Uterus (tissue), 4 donors: ENCODE measurements at places on chromosomes 12 and 14. TPM values are rescaled to one million over a fixed set of nuclear protein-coding genes. Genes with fewer than 3 reads are reported as not detected.
A peak's percentile ranks its signal among the peaks of the same experiment; 100 is the strongest.

The OTOGL gene
- 0.26 TPM for total RNA-seq

DNA sequence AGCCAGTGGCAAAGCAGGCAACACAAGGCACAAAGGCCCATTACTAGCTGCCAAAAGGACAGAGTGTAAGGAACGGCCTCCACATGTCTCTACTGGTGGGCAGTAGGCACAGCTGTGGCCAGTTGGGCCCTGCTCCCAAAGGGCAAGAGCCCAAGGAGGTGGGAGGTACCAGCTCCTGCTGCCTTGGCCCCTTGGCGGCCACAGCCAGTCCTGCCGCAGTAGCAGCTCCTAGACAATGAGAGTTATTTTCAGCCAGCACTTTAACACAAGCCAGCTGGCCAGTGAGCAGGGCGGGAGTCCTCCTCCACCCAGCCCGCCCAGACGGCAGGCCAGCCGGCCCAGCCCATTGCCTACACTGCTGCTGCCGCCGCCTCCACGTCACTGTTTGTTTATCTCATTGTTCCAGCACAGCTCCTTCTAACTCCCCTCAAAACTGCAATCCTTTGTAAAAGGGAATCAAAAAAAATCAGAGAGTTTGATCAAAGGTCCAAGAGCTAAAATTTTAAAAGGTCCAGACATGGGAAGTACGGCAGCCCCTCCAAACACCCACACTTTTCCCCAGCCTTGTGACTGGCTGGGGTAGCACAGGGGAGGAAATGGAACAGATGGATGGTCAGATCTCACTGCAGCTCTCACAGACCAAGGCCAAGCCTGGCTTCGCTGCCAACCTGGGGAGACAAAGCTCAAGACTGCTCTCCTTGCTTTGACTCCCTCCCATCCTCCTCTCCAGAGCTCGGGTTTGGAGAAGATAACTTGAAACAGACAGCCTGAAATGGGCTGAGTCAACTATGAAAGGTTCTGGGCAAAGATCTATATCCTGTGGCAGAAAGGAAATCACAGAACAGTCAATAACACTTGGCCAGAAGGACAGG lies 33.5 kb downstream of the FMNL3 start:
- H3K27me3 ChIP-seq, result no peaks in the 10 kb centered on the region
- peak overlapping the region; percentile 92 for H3K27ac ChIP-seq
- no peaks in the 10 kb centered on the region for H3K36me3 ChIP-seq
- no peak overlapping the region for H3K4me3 ChIP-seq
- DNase-seq, result peak; percentile 93
- H3K4me1 ChIP-seq, result peaks cover 28% of the 10 kb centered on the region

DNA sequence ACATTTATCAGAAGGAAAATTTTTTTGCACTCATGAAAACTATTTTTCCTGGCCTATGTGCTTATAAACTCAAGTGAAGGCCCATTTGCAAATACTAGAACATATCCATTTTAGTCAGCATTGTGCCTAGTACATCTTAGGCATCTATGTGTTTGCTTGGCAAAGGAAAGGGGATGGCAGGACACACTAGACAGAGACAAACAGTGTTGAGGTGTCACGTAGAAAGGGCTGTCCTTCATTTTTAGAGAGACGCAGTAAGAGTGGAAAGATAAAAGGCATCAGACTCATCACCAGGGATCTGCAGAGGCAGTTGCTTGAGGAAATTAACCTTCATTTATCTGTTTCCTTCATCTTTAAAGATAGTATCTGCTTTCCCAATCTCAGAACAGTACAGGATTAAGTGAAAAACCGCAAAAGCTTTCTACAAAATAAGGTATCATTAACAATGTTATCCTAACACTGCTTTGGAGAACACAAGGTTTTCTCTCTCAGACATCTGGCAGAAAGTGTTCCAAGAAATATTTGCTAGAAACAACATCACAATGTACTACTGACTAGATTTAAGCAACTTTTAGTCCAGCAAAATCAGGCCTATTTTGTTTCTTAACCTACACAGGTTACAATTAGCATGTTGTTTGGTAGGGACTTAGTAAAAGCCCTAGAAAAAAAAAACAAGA lies 2.0 kb downstream of the YBX3 start:
- H3K4me3 ChIP-seq, result peak overlapping the region; percentile 86
- H3K27me3 ChIP-seq, result no peaks in the 10 kb centered on the region
- H3K4me1 ChIP-seq, result peaks cover 4% of the 10 kb centered on the region
- H3K36me3 ChIP-seq, result no peaks in the 10 kb centered on the region

- peak overlapping the region; percentile 92 for H3K27ac ChIP-seq
- no peaks in the 10 kb centered on the region for H3K27me3 ChIP-seq
- no peaks in the 10 kb centered on the region for H3K36me3 ChIP-seq
- peak; percentile 76 for DNase-seq
- H3K4me3 ChIP-seq, result no peak overlapping the region
These were observed 117.2 kb downstream of the SAMD4A start for GRCh38 chr14:54683882-54684794.

DNA sequence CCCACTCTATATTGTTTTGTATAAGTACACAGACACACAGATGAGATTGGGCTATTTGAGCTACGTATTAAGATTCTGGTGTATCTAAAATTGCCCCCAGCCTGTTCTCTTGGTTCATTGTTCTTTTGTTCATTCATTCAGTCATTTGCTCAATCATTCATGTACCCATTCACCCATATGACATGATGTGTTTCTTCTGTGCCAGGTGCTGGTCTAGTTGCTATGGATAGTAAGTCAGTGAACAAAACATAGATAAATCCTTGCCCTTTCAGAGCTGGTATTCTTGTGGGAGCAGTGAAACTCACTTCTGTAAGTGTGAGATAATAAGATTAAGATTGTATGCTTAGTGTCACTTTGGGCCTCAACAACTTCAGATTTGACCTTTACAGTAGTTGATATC lies 191.3 kb downstream of the TMTC2 start:
- H3K27me3 ChIP-seq, result no peaks in the 10 kb centered on the region
- peaks cover 3% of the 10 kb centered on the region for H3K4me1 ChIP-seq
- no peak overlapping the region for H3K27ac ChIP-seq
